ENCODE measurements at places on chromosomes 5 and 9.

DNA sequence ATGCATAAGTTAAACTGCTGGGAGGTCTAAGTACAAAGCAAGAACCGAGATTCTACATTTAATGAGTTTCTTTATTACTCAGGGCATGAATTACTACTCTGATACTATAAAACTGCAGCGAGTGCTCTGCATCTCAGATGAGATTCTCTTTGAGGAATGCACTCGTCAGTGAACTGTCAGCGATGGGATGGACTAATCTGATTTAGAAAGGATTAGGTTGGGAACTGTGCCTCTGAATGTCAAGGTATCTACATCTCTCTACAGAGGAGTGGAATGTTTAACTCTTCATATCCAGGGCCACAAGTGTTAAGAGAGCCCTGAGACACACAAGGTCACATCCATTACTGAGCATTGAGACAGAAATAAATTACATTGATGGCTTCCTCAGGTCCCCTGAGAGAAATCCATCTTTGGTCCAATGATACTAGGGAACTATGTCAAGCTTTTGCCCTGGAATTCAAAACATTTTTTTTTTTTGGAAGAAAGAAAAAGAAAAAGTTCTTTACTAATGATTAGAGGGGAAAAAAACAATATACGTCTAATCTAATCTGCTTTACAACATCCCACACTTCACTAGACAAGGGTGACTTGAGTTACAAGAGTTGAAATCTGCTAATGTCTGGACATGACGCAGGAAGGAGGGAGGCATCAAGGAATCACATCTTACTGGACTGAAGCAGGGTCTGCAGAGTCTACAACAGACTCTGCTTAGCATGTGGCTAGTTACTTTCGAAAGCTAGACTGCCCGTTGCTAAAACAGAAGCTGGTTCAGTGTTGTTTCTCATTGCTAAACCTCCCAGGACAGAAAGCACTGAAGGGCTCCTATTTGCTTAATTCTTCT, 270.0 kb upstream of the TLE4 start:
- no peak for DNase-seq

DNA sequence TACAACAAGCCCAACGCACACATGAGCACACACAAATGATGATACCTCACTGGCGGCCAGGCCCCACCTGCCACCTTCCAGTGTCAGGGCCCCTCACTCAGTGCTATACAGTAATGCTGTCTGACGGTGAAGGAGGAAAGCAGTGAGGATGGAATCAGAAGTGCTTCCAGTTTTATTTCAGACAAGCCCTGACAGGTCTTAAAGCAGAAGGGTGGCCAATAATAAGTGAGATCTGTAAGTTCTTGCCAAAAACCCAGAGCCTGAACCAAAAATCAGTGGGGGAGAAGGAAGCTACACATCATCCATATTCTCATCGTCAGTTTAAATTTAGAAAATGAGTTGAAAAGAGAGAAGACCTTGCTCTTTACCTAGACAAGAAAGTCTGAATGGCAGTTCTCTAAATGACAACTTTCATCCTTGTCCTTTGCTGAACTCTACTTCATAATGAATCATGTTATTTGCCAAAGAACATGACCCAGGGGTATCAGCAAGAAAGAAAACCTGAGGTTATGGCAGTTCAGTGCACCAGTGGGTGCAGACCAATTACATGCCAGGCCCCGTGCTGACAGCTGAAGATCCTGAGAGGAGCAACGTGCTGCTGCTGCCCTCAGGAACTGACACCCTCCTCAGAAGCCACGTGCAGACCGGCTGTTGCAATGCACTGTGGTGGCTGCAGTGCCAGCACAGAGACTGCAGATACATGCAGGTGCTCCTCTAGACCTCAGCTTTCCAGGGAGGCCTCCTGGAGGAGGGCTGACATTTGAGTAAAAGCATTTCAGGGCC, 118.7 kb downstream of the DROSHA start:
- DNase-seq: no peak

DNA sequence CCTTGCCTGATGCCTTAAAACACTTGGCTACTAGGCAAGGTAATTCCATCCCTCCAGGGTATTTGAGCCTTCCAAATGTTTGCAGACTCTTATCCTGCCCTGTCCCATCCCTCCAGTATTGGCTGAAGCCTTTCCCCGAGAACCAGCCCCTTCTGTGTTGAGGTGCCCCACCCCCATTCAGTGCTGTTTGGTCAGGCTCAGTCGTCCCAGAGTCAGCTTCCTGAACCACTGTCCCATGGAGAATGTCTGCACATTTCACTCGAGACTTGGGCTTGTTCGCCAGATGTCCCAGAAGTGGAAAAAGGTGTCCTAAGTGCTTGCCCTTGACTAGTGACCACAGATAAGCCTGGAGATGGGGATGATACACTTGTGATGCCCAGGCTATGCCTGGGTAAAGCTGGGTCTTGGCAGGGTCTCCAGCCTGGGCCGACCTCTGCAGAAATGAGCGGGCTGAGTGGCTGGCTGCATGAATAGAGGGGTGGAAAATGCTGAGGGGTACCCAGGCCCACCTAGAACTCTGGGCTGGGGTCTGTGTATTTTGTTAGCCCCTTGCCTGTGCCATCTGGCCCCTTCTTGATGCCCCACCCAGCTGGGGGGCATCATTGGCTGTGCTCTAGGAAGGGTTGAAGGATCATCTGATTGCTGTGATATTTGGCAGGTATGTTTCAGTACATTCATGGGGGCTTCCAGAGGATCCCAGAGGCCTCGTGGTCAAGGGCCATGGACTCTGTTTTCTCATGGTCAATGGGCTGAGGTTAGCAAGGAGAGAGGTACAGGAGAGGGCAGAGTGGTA, 178.4 kb downstream of the MACROH2A1 start:
- DNase-seq: no peak

DNA sequence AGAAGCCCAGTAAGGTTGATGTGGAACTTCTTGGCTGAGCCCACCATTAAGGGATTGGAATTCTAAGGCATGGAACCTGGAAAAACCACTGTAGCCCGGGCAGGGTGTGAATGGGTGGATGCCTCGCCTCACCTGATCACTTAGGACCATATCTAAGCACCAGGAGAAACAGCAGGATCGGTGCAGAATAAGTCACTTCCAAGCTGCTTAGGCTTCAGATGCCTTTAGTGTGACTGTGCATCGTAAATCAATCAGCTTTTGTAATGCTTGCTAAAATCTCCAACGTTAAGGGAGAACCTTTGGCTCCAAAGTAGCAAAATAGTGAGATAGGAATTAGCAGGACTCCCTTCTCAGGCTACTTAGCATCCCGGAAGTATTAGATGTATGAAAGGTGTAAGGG, 103.9 kb upstream of the MEGF10 start:
- DNase-seq: no peak
